ENCODE measurements at places on chromosomes 12 and 14. TPM values are rescaled to one million over a fixed set of nuclear protein-coding genes. Genes with fewer than 3 reads are reported as not detected.

The ANKRD33 gene
- not detected for total RNA-seq

The CLEC9A gene
- not detected for total RNA-seq

The TRIP11 gene
- 33.3 TPM for total RNA-seq

The KRT81 gene
- total RNA-seq, result not detected

The ANHX gene
- not detected for total RNA-seq

The RBM19 gene
- 38.0 TPM for total RNA-seq

The CLMN gene
- total RNA-seq, result 49.8 TPM

The SCNN1A gene
- 20.1 TPM for total RNA-seq

The ARG2 gene
- 21.3 TPM for total RNA-seq

The CTSG gene
- total RNA-seq, result 2.5 TPM

The PLEKHH1 gene
- total RNA-seq, result 3.7 TPM

The PPP1R36 gene
- 0.59 TPM for total RNA-seq

The IL22 gene
- not detected for total RNA-seq

DNA sequence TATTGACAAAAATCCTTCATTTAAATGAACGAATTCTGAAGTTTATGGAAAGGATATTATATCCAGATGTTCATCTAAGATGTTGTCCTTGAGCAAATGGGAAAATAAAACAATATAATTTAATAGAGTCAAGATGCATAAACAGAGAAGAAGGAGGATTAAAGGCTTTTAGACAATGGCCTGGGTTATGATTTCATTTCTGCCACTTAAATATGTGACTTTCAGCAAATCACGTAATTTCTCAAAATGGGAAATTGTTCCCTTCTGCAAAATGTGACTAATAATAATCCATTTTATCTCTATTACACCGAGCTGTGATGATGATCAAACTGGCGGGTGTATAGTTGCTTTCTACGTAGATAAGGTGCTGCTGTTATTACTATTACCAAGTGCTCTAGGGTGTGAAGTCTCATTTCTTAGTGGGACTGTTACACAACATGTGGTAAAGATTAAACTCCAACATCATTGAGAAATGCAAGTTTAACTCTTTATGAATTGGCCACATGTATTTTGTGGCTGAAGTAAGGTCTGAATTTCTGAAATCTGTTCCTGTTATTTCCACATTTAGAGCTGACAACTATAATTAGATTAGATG is 157.0 kb downstream of the MYRFL start:
- H3K36me3 ChIP-seq, result no peaks in the 10 kb centered on the region
- no peaks in the 10 kb centered on the region for H3K4me1 ChIP-seq
- H3K4me3 ChIP-seq, result no peak overlapping the region
- H3K27ac ChIP-seq, result no peak overlapping the region

DNA sequence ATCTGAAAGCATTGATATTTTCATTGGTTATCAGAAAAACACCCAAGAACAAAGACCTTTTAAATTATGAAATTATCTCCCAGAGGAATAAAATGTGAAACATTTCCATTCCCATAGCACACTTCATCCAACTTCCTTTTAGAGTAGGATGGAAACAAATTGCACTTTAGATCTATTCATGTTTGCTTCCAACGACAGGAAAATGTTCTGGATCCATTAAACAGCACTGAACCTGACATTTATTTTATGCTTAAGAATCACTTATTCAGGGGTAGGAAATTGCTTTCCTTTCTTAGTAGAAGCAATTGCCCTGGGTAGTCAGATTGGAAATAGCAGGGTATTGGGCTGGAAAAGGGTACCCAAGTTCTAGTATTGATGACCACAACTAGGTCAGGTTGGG is 28.8 kb upstream of the PTGDR start:
- no peaks in the 10 kb centered on the region for H3K27me3 ChIP-seq
- no peaks in the 10 kb centered on the region for H3K4me1 ChIP-seq
- H3K4me3 ChIP-seq, result no peak overlapping the region
- no peak overlapping the region for H3K27ac ChIP-seq

GRCh38 chr12:46959502-46959901 is 119.9 kb upstream of the PCED1B start:
- no peak for DNase-seq
- no peaks in the 10 kb centered on the region for H3K27me3 ChIP-seq
- no peak overlapping the region for H3K4me3 ChIP-seq
- no peaks in the 10 kb centered on the region for H3K36me3 ChIP-seq
- H3K4me1 ChIP-seq, result no peaks in the 10 kb centered on the region

- peak overlapping the region; percentile 54 for H3K27ac ChIP-seq
- no peaks in the 10 kb centered on the region for H3K27me3 ChIP-seq
- peak; percentile 6 for DNase-seq
Observed at GRCh38 chr14:89702073-89702875, 252.3 kb downstream of the EFCAB11 start.

DNA sequence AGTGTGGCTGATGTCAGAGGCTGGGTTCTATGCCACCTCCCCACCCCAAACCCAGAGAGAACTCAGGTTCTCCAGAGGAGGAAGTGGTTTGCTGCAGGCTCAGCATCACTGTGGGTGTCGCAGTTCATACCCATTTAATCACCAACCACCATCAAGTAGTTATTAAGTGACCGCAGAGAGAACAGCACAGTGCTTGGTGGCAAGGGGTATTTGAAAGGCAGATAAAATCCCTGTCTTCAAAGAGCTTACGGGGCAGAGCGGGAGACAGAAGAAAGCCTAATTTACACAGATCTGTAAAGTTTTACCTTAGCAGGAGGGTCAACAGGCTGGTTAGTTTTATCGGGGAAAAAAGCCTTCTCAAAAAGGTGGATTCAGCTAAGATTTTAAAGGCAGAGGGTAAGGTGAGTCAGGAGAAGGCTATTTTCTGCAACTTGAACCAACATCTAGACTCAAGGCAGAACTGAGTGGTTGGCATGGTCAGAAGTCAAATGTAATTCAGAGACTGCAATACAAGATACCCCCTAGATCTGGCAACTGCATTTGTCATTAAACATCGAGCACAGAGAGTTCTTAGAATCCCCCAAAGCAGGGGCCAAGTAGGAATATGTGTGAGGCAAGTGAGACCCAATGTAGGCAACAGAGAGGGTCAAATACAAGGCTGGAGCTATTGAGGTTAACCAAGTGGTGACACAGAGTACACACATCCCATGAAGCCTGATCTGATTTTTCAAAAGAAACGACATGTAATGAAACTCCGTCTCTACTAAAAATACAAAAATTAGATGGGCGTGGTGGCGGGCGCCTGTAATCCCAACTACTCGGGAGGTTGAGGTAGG is 13.2 kb downstream of the PXN start:
- H3K4me3 ChIP-seq, result no peak overlapping the region
- no peak for DNase-seq
- peaks cover 71% of the 10 kb centered on the region for H3K4me1 ChIP-seq
- no peaks in the 10 kb centered on the region for H3K27me3 ChIP-seq
- peaks cover 9% of the 10 kb centered on the region for H3K36me3 ChIP-seq

- H3K27ac ChIP-seq, result peak overlapping the region; percentile 27
- peaks cover 5% of the 10 kb centered on the region for H3K4me1 ChIP-seq
- no peak overlapping the region for H3K4me3 ChIP-seq
- H3K36me3 ChIP-seq, result no peaks in the 10 kb centered on the region
Observed at GRCh38 chr12:57118711-57119271, 7.6 kb upstream of the STAT6 start.

DNA sequence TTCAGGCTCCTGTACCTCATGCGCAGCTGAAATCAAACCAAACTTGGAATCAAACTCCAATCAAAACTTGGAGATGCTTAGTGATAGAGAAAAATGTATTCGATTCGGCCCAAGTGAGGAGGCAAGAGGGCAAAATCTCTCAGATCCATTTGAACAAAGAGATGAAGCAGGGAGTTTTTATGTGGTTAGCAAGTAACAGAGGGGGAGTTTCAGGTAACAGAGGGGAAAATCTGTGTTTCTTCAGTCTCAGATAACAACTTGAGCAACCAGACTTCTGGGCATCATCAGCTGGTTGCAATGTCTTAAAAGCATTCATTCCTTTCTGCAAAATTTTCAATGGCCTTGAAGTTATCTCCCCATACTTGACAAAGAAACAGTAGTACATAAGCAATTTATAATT is 245.1 kb upstream of the AVPR1A start:
- H3K4me1 ChIP-seq, result no peaks in the 10 kb centered on the region
- H3K27ac ChIP-seq, result no peak overlapping the region
- DNase-seq, result no peak
- H3K4me3 ChIP-seq, result no peak overlapping the region

- H3K36me3 ChIP-seq, result no peaks in the 10 kb centered on the region
- H3K27me3 ChIP-seq, result no peaks in the 10 kb centered on the region
- no peak overlapping the region for H3K27ac ChIP-seq
- H3K4me1 ChIP-seq, result no peaks in the 10 kb centered on the region
- no peak for DNase-seq
Observed at GRCh38 chr12:15435597-15435996, 113.3 kb downstream of the PTPRO start.

GRCh38 chr14:94998685-94999084 is 158.6 kb downstream of the DICER1 start:
- H3K4me1 ChIP-seq, result no peaks in the 10 kb centered on the region
- H3K27ac ChIP-seq, result no peak overlapping the region
- H3K27me3 ChIP-seq, result no peaks in the 10 kb centered on the region
- no peak for DNase-seq
- H3K36me3 ChIP-seq, result no peaks in the 10 kb centered on the region

GRCh38 chr14:77260631-77261030 is 10.4 kb downstream of the NGB start:
- no peaks in the 10 kb centered on the region for H3K4me1 ChIP-seq
- no peak overlapping the region for H3K27ac ChIP-seq
- no peak for DNase-seq
- no peaks in the 10 kb centered on the region for H3K27me3 ChIP-seq
- H3K4me3 ChIP-seq, result no peak overlapping the region

DNA sequence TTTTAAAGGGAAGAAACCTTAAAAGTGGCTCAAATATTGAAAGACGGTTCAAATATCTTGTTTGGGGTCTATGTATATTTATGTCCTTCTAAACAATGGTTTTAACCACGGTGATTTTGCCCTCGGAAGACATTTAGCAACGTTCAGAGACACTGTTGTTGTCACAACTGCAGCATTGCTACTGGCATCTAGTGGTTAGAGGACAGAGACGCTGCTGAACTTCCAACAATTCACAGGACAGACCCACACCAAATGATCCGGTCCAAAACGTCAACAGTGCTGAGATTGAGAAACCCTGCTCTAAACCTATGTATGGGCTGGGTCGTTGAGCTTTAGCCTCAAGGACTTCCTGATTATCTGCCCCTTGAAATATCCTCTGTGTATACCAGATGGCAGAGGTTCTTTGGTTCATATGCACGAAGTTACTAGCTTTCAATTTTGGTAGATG is 1.7 kb downstream of the ANGEL1 start:
- H3K27ac ChIP-seq, result peak overlapping the region; percentile 93
- peak overlapping the region; percentile 74 for H3K4me3 ChIP-seq
- peaks cover 14% of the 10 kb centered on the region for H3K4me1 ChIP-seq
- H3K27me3 ChIP-seq, result no peaks in the 10 kb centered on the region

DNA sequence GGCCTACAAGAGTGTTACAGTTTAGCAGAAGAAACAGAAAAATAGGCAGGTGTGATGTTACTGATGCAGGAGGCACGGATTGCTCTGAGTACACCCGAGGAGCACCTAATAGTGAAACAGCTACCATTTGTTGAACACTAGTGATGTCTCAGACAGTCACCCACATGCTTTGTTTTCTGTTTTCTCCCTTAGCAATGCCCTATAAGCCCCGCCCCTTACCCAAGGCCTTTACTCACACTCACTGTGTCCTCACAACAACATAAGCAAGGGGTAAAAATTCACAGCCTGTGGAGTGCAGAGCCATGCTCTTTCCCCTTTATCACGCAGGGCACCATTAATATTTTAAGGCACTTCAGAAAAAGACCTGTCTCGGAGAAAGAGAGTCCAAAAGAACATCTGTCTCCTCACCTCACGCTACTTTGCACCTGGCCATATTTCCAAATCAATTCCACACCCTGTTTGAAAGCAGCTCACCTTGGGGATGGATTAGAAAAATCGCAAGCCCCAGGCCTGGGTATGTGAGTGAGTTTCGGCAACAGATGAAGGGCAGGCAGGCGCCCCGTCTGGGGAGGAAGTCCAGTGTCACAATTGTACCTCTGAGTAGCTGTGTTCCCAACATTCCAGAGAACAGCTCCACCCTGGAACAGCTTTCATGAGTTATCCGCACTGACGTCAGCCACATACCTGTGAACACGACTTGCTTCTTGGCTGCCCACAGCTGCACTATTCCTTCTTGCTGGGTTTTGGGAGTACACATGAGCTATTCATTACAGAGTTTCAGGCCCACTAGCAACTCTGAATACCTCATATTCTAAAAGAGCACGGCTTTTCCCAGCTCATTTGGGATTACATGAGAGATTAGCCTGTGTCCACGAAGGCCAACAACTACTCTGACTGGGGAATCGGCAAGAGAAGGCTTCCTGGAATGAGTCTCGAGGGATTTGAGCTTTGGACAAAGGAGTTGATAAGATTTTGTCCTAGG is 26.0 kb downstream of the MAPK1IP1L start:
- peaks cover 4% of the 10 kb centered on the region for H3K4me1 ChIP-seq
- DNase-seq, result no peak
- H3K27me3 ChIP-seq, result no peaks in the 10 kb centered on the region
- H3K27ac ChIP-seq, result no peak overlapping the region
- H3K36me3 ChIP-seq, result no peaks in the 10 kb centered on the region
- H3K4me3 ChIP-seq, result no peak overlapping the region

GRCh38 chr14:99156090-99156425 is 115.9 kb downstream of the BCL11B start:
- H3K4me1 ChIP-seq, result no peaks in the 10 kb centered on the region
- no peak for DNase-seq
- H3K27me3 ChIP-seq, result no peaks in the 10 kb centered on the region
- H3K27ac ChIP-seq, result no peak overlapping the region

GRCh38 chr14:47438650-47439140 is 236.7 kb downstream of the MDGA2 start:
- peak overlapping the region; percentile 1 for H3K27ac ChIP-seq
- H3K27me3 ChIP-seq, result no peaks in the 10 kb centered on the region
- no peak overlapping the region for H3K4me3 ChIP-seq

DNA sequence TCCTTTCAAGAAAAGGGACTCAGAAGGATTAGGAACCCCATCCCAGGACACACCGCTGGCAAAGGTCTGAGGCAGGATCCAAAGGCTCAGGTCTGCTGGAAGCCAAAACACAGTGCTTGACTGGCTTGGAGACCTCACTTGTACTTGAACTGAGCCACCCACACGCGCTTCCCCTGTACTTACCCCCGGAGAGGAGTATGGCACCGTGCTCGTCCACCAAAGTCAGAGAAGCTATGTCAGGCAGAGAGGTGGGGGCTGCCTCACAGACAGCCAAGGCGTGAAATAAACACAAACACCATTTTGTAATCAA is 11.1 kb upstream of the SELPLG start:
- peak overlapping the region; percentile 51 for H3K27ac ChIP-seq
- no peak overlapping the region for H3K4me3 ChIP-seq
- H3K4me1 ChIP-seq, result peaks cover 21% of the 10 kb centered on the region
- no peaks in the 10 kb centered on the region for H3K27me3 ChIP-seq
- no peak for DNase-seq
